ENCODE measurements at places on chromosomes 6 and 20. TPM values are rescaled to one million over a fixed set of nuclear protein-coding genes. Genes with fewer than 3 reads are reported as not detected.

Gene SPATA25
- total RNA-seq = 4.1 TPM

GRCh38 chr6:105111105-105111504 is 68.7 kb downstream of the POPDC3 start:
- no peak for DNase-seq

GRCh38 chr6:131635384-131636340 is 1.4 kb upstream of the ENPP3 start:
- DNase-seq = no peak

Gene RFX6
- total RNA-seq = 1.6 TPM

DNA sequence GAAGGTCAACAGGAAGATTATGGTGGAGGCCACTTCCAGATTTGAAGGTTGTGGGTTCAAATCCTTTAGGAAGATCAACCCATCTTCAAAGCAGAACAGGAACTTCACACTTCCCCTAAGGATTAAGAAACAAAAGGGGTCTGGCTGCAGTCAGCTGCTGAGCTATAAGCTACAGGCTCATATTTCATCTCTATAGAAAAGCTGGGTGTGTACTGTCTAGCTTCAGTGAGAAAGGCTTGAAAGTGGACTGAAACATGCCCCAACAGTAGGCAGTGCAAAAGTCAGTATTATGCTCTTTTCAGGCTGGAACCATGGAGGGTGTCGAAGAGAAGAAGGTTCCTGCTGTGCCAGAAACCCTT is 60.1 kb upstream of the SPDEF start:
- DNase-seq = no peak

GRCh38 chr6:89574910-89575561 is 63.5 kb downstream of the LYRM2 start:
- DNase-seq = no peak

- no peak for DNase-seq
These were observed 57.8 kb downstream of the GMPR start for GRCh38 chr6:16296061-16296670.

Gene ZKSCAN4
- total RNA-seq = 6.1 TPM

Gene SLC22A2
- total RNA-seq = not detected

DNA sequence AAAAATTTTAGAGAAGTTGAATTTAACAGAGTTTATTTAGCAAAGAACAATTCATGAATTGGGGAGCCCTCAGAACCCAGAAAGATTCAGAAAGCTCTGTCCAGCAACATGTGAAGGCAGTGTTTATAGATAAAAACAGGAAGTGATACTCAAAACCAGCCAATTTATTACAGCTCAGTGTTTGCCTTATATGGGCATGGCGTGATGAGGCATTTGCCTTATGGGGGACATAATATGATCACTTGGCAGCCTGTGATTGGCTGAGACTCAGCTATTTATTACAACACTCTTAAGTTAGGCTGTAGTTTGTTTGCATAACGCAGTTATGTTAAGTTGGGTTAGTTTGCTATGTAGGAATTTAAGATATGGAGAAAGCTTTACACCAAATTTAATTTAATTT is 11.5 kb downstream of the HLA-DPA1 start:
- no peak for DNase-seq

Gene TMEM74B
- total RNA-seq = 0.38 TPM

GRCh38 chr20:34970193-34970840 is 14.6 kb downstream of the MYH7B start:
- no peak for DNase-seq

Gene PBOV1
- total RNA-seq = not detected

- peak; percentile 89 for DNase-seq
These were observed 5.3 kb upstream of the HSPA1B start for GRCh38 chr6:31822036-31822821.

DNA sequence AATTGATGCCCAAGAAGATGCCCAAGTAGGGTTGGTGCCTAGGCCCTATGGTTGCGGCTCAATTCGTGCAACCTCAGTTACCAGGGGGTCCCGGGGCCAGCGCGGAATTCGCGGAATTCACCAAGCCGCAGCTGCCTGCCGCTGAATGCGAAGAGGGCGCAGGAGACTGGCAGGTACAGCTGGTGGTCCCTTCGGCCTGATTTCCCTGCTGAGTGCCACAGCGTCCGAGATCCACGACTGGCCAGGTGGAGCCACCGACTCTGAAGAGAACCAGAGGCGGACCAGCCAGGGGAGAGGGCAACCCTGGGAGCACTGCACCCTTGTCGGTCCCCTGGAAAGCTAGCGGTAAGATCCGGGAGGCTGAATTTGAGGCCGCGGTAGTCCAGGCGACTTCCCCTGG is 6.8 kb upstream of the TFAP2D start:
- no peak for DNase-seq

GRCh38 chr20:32685541-32686529 is 12.1 kb upstream of the C20orf203 start:
- no peak for DNase-seq

- no peak for DNase-seq
These were observed 32.2 kb upstream of the IPCEF1 start for GRCh38 chr6:154388803-154389202.

- DNase-seq = peak; percentile 49
These were observed 55.9 kb upstream of the TRAF3IP2 start for GRCh38 chr6:111661541-111662061.

DNA sequence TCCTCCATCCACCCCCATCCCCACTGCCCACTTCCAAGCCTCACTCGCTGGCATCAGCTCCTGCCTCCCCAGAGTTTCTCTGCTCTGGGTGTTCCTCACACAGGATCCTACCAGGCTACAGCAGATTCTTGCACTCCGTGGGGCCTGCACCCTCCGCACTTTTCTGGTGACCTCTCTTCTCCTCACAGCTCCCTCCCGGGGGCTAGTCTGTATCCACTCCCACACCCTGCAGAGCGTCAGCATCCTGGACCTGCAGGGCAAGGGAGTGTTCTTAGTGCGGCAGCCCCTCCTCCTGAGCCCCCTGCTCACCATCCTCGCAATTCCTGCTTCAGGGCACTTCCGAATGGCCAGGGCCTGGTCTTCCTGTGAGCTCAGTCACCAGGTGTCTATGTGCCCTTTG is 224.2 kb downstream of the DLL1 start:
- no peak for DNase-seq

DNA sequence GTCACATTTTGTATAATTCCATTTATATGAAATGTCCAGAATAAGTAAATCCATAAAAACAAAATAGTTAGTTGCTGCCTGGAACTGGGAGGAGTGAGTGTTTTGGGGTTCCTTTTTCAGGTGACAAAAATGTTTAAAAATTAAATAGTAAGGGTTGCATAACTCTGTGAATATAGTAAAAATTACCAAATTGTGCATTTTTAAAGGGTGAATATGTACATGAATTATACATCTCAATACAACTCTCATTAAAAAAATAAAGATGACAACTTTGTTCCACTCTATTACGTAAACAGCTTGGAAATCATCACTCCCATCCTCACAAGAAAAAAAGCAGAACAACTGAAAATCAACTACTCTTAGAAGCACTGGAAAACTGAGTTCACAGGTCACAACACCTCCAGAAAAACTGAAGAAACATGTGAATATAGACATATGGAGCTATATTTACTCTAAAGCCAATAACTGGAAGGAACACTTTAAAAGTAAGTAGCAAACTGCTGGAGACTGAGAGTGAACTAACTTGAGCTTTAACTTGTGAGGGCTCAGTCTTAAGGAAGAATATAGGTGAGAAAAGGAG is 40.0 kb downstream of the RANBP9 start:
- no peak for DNase-seq

DNA sequence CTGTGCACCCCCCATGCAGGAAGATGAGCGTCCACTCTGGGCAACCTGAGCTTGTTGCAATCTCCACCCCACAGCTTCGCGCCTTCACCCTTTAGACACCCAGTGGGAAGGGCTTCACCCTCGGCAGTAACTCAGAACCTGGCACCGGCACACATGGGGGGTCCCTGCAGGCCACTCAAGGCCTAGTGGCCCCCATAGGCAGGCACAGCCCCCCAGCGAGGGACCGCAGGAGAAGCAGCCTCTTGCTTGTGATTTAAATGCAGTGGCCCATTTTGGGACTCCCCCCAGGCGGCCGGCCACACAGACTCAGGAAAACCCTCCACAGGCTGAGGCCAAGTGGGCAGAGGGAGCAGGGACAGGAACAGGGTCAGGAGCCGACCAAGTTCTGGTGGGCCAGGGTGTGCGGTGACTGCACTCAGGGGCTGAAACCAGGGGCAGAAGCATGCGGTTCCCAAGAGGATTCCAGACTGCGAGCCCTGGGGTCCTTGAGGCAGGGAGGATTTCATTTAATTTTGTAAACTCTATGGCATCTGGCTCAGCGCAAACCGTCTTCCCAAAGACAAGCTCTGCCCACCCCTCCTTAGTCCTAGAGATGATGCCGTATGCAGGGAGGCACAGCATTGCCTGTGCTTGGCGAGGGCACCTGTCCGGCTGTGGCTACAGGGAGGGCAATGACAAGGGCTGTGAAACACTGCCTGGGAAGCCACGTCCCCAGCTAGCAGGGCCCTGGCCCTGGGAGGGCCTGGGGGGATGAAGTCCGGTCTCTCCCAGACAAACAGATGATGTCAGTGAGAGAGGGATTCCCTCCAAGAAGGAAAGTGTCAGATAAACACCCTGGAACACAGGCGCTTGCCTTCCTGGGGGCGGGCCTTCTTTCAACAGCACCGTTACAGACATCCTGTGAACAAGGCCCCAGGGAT is 52.9 kb upstream of the GPR31 start:
- DNase-seq = no peak

- no peak for DNase-seq
These were observed 19.8 kb downstream of the XRN2 start for GRCh38 chr20:21322921-21323331.

- DNase-seq = no peak
These were observed 282.3 kb downstream of the TBC1D7 start for GRCh38 chr6:13046084-13046483.

DNA sequence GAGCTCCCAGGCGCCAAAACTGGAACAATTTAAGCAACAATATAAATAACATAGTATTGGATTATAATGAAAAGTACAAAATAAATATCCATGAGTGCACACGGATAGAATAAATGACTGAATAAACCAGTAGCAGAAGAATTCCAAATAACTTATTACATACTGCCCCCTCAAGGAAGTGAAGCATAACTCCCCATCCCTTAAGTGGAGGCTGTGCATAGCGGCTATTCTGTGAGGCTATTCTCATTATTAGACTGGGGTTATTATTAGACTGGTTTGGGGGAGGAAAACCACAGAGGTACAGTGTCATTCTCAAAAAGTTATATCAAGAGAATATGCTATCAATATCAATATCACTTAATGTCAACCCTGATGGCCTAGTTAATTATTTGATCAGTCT is 94.4 kb upstream of the SIRPA start:
- no peak for DNase-seq

Gene ARMC2
- 4.8 TPM for total RNA-seq

Gene PRSS35
- total RNA-seq = not detected

DNA sequence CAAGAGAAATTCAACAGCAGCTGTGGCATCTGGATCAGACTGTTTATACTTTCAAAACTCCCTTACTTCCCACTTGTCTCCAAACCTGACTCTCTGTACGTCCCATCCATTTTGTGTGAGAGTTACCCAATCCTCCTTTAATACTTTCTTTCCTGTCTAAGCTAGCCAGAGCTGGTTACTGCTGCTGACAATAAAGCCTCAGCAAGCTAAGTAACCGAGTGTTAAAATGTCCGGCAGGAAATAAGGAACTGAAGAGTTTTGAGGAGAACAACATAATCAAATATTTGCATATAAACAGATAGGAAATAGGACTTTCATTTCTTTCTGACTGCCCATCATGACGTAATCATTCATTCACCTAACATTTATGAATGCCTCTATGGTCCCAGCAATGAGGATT is 11.6 kb downstream of the TMEM30A start:
- no peak for DNase-seq

All from mucosa of descending colon (tissue), 3 donors.